ENCODE measurements at places on chromosomes 6 and 20.

- peaks cover 34% of the 10 kb centered on the region for H3K36me3 ChIP-seq
- H3K27me3 ChIP-seq: no peaks in the 10 kb centered on the region
- peak; percentile 74 for DNase-seq
- H3K27ac ChIP-seq: no peak overlapping the region
These were observed 90.5 kb downstream of the SYNJ2 start for GRCh38 chr6:158072083-158072721.

DNA sequence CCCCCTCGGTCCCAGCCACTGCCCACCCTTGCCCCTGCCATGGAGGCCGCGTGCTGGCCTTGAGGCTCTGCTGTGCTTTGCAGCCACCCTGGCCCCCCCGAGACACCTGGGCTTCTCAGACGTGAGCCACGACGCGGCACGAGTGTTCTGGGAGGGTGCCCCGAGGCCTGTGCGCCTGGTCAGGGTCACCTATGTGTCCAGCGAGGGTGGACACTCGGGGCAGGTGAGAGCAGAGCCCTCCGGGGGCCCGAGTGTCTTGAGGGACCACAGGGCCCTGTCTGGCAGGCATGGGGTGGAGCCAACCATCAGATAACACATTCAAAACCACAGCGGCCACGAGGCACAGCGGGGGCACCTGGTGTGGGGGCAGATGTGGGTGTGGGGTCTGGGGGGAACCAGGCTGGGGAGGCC is 18.9 kb downstream of the COL20A1 start:
- peaks cover 100% of the 10 kb centered on the region for H3K27me3 ChIP-seq
- H3K4me3 ChIP-seq: no peak overlapping the region
- peaks cover 9% of the 10 kb centered on the region for H3K36me3 ChIP-seq
- H3K27ac ChIP-seq: no peak overlapping the region

GRCh38 chr20:3407040-3407770 is at the start of gene DNAAF9:
DNAAF9 (minus strand) TSS chr20:3407669; CDS start chr20:3407557, 112 bp downstream.
- H3K27me3 ChIP-seq: no peaks in the 10 kb centered on the region
- peak within 1 kb of the TSS; percentile 78 for H3K27ac ChIP-seq
- peaks cover 35% of the 10 kb centered on the region for H3K36me3 ChIP-seq
- peaks cover 34% of the 10 kb centered on the region for H3K4me1 ChIP-seq
- peak; percentile 67 for DNase-seq
- peak within 1 kb of the TSS; percentile 89 for H3K4me3 ChIP-seq

DNA sequence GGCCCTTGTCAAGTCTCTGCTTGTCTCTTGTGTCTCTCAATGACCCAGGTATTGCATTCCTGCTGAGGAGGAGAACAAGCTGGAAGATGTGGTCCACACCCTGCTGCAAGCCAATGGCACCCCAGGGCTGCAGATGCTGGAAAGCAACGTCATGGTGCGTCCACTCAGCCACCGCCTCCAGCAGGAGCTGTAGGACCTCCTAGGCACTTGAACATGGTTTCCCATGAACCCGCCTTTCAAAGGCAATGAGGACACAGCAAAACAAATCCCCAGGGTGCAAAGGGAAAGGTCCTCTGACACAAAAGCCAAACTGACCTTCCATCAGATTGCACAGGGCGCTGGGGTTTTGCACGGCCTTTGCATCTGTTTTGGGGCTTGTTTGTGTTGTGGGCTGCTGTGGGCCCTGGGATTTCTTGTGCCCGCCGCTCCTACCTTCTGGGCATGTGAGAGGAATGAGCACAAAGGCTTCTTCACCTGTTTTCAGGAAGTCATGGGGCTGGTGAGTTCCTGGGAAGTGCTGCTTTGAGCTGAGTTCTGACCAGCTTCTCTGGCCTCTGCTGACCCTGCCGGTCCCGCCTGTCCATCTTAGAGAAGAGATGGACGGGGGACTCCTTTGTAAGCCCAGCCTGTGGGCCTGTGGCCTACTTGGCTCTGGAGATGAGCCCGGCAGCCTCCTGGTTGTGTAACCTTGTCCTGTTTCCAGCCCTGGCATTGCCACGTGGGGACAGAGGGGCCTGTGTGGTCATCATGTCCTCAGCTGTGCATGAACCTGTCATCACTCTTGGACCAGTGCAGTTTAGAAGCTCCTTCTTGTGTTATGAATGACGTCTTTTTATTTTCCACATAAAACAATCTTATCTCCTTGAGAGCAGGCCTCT is 151.3 kb downstream of the DTNBP1 start:
- H3K27ac ChIP-seq: no peak overlapping the region
- H3K27me3 ChIP-seq: no peaks in the 10 kb centered on the region
- H3K4me3 ChIP-seq: no peak overlapping the region
- H3K4me1 ChIP-seq: no peaks in the 10 kb centered on the region
- DNase-seq: no peak

- no peaks in the 10 kb centered on the region for H3K36me3 ChIP-seq
- peaks cover 6% of the 10 kb centered on the region for H3K4me1 ChIP-seq
- H3K27ac ChIP-seq: no peak overlapping the region
- H3K4me3 ChIP-seq: no peak overlapping the region
- DNase-seq: no peak
These were observed 291.1 kb downstream of the CLIC5 start for GRCh38 chr6:45724511-45724910.

GRCh38 chr6:75183099-75183541 is 22.7 kb downstream of the COL12A1 start:
- no peak overlapping the region for H3K4me3 ChIP-seq
- no peaks in the 10 kb centered on the region for H3K36me3 ChIP-seq
- no peaks in the 10 kb centered on the region for H3K4me1 ChIP-seq
- DNase-seq: no peak

DNA sequence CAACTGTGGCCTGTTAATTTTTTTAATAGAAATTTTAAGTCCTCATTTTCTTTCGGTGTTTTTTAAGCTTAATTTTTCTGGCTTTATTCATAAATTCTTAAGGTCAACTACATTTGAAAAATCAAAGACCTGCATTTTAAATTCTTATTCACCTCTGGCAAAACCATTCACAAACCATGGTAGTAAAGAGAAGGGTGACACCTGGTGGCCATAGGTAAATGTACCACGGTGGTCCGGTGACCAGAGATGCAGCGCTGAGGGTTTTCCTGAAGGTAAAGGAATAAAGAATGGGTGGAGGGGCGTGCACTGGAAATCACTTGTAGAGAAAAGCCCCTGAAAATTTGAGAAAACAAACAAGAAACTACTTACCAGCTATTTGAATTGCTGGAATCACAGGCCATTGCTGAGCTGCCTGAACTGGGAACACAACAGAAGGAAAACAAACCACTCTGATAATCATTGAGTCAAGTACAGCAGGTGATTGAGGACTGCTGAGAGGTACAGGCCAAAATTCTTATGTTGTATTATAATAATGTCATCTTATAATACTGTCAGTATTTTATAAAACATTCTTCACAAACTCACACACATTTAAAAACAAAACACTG is 10.1 kb downstream of the HFE start:
- DNase-seq: peak; percentile 79
- H3K36me3 ChIP-seq: no peaks in the 10 kb centered on the region
- peak overlapping the region; percentile 26 for H3K27ac ChIP-seq
- H3K4me1 ChIP-seq: peaks cover 17% of the 10 kb centered on the region

DNA sequence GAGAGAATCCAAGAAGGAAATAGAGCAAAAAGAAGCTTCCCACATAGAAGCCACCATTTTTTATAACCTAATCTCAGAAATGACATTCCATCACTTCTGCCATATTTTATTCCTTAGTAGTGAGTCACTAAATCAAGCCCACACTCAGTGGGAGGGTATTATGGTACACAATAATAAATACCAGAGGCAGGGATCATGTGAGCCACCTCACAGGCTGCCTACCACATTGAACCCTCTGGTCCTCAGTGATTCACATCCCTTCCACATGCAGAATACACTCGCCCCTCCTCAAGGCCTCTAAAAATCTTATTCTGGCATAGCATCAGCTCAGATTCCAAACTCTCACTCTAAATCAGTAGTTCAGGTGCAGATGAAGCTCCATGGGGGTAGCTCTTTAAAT is 49.4 kb downstream of the TMC2 start:
- H3K36me3 ChIP-seq: no peaks in the 10 kb centered on the region
- DNase-seq: no peak
- H3K4me1 ChIP-seq: no peaks in the 10 kb centered on the region
- peaks cover 35% of the 10 kb centered on the region for H3K27me3 ChIP-seq
- no peak overlapping the region for H3K27ac ChIP-seq
- H3K4me3 ChIP-seq: no peak overlapping the region

DNA sequence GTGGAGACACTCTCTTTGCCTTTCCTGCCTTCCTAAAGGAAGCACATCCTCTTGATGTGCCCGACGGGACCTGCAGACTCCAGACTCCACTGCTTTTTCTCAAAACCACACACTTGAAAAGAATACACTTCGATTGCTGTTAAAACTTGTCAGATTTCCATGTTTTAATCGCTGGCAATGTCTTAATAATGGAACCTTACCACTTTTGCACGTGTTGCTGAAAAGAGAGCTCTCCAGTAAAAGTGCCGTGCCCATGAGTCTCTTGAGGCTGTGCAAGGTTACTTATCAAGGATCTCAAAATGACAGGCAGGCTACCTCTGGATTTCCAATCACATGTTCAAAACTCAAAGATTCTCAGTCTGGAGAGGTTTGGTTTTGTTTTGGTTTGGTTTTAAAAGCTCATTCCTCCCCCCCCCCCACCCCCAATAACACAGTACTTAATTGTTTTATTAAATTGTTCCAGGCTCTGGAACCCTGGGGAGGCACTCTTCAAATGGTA is 12.0 kb upstream of the TFAP2A start:
- H3K36me3 ChIP-seq: peaks cover 28% of the 10 kb centered on the region
- peaks cover 10% of the 10 kb centered on the region for H3K4me1 ChIP-seq
- H3K27me3 ChIP-seq: no peaks in the 10 kb centered on the region
- peak overlapping the region; percentile 85 for H3K27ac ChIP-seq
- no peak for DNase-seq

DNA sequence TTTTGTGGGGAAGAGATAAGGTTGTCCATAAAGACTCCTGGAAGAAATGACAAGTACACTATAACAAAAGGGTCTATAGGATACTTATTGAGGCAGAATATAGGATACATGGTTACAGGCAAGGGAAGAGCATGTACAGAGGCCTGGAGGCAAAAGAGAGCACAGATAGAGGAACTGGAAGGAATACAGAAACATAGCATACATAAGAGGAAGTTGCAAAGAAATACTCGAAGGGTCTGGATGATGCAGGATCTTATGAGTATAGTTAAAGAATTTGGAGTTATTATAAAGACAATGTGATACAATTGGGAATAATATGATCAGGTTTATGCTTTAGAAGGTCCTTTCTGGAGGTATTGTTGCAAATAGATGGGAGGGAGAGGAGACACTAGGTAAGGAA is 592.7 kb upstream of the POU3F2 start:
- no peak for DNase-seq
- H3K4me1 ChIP-seq: no peaks in the 10 kb centered on the region
- no peak overlapping the region for H3K27ac ChIP-seq
- no peak overlapping the region for H3K4me3 ChIP-seq
- no peaks in the 10 kb centered on the region for H3K36me3 ChIP-seq
- no peaks in the 10 kb centered on the region for H3K27me3 ChIP-seq

DNA sequence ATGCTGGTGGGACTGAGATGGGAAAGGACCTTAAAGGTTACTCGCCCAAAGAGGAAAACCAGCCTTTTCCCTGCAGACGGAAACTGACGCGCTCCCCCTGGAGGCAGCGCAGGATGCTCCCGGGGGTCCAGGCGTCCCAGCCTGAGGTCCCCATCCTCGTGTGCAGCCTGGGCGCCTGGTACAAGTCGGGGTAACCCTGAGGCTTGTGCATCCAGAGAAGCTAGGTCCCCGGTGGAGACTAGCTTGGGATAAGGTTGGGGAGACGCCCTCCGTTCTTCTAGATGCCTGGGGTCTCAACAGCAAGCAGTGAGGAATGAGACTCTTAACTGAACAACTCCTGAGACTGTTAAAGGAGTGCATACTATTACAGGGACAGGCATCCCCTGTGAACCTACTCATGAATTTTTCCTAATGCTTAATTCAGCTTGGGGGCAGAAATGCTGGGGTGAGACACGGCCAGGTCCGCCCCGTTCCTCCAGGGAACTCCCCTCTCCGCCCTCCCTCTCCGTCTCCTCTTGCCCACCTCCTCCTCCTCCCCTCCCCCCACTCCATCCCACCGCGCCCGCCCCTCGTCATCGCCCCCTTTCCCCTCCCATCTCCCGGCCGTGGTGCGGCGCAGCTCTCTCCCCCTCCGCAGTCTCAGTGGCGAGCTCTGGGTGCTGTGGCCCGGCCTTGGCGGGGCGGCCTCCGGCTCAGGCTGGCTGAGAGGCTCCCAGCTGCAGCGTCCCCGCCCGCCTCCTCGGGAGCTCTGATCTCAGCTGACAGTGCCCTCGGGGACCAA is at the start of gene PRSS35:
Gene PRSS35 (plus strand): TSS at position 634 of the 781 bp plus-strand sequence. CDS start 10,908 bp downstream, outside the sequence.
- no peak within 1 kb of the TSS for H3K27ac ChIP-seq
- no peaks in the 10 kb centered on the region for H3K4me1 ChIP-seq
- H3K36me3 ChIP-seq: peaks cover 9% of the 10 kb centered on the region
- H3K4me3 ChIP-seq: peak within 1 kb of the TSS; percentile 68
- no peaks in the 10 kb centered on the region for H3K27me3 ChIP-seq

GRCh38 chr6:63527658-63528514 is 44.4 kb upstream of the LOC128125822 start:
- peak overlapping the region; percentile 26 for H3K4me3 ChIP-seq
- no peaks in the 10 kb centered on the region for H3K27me3 ChIP-seq
- H3K27ac ChIP-seq: peak overlapping the region; percentile 87
- H3K36me3 ChIP-seq: peaks cover 6% of the 10 kb centered on the region
- peak; percentile 71 for DNase-seq

DNA sequence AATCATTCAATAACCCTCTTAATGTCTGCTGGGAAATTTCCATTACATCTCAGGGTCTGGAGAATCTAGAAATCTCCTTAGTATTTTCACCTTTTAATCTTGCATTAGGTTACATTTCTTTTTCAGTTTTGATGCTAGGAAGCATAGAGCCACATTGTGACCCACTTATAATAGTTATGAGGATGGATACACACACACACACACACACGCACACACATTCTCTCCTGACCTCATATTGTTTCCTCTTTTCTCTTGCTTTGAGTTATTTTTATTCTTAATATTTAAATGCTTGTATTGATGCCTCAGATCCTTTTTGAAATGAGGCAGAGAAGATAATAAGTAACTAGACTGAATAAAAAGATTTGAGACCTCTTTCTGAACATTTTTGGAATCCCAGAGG is 128.4 kb downstream of the KLHL32 start:
- H3K27ac ChIP-seq: no peak overlapping the region
- peaks cover 13% of the 10 kb centered on the region for H3K27me3 ChIP-seq
- H3K36me3 ChIP-seq: no peaks in the 10 kb centered on the region

DNA sequence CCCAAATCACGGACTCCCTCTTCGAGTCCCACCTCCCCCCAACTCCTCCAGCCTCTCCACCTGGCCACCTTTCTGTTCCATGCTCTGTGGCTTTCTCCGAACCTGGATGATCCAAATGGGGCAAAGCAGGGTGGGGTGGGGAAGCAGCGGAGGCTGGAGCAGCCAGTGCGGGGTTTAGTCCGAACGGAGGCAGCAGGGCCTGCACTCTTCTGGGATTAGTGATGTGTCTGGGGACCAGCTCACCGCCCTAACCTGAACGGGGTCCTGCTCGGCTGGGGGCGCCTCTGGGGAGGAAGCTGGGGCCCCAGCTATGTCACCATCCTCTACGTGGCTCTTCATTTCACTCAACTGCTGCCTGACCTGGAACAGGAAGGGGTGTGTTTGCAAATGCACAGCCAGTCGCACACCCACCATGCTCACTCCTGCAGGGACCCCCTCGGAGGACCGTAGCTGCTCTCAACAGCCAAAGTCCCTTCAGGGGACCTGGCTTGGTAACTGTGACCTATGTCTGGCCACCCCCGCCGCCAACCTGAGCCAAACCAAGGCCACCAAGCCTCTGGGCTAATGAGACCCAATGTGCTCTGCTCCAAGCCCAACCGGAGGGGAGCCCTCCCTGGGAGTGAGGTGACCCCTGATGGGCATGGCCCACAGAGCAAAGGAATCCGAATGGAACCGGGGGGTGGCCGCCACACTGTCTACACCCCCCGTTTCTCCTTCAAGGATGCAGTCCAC is 46.8 kb downstream of the DSTN start:
- DNase-seq: no peak
- peaks cover 27% of the 10 kb centered on the region for H3K36me3 ChIP-seq
- H3K27ac ChIP-seq: no peak overlapping the region
- H3K4me1 ChIP-seq: no peaks in the 10 kb centered on the region
- H3K4me3 ChIP-seq: no peak overlapping the region

All from Calu3 (cell line).